ENCODE measurements at places on chromosomes 7 and 10.

DNA sequence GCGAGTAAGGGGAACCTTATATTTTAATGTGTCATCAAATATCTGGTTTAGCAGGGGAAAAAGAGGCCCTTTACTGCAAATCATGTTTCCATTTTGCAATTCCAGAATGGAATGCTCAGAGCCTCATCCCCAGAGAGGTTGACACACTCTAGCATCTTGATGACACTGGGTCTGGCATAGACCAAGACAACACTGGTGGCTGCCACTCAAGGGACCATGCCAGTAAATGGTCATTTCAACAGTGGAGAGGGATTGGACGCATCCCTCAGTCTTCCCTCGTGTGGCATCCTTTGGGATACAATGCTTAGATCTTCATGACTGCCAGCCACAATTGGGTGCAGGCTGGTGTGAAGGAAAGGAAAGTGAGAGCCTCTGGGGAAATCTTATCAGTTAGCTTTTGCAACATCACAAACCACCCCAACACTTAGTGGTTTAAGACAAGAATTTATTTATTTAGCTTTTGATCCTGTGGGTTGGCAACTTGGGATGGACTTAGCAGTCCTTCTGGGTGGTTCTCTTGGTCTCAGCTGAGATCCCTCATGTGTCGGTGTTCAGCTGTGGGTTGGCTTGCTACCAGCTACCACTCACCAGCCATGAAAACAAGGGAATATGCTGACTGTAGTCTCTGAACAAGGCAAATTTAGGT lies 21.6 kb downstream of the TACC2 start:
- no peak for DNase-seq

DNA sequence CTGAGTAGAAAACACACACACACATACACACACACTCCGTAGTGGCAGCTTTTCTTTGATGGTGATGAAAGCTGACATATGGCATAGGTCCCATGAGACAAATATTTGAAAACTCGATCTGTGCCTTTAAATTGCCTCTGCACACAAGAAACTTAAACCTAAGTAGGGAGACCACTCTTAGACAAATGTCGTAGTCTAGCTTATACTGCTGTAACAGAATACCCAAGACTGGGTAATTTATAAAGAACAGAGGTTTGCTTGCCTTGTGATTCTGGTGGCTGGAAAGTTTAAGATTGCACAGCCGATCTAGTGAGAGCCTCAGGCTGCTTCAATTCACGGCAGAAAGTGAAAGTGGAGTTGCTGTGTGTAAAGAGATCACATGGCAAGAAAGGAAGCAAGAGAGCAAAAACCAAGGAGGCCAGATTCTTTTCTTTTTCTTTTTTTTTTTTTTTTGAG lies 489.4 kb upstream of the SORCS1 start:
- no peak for DNase-seq

DNA sequence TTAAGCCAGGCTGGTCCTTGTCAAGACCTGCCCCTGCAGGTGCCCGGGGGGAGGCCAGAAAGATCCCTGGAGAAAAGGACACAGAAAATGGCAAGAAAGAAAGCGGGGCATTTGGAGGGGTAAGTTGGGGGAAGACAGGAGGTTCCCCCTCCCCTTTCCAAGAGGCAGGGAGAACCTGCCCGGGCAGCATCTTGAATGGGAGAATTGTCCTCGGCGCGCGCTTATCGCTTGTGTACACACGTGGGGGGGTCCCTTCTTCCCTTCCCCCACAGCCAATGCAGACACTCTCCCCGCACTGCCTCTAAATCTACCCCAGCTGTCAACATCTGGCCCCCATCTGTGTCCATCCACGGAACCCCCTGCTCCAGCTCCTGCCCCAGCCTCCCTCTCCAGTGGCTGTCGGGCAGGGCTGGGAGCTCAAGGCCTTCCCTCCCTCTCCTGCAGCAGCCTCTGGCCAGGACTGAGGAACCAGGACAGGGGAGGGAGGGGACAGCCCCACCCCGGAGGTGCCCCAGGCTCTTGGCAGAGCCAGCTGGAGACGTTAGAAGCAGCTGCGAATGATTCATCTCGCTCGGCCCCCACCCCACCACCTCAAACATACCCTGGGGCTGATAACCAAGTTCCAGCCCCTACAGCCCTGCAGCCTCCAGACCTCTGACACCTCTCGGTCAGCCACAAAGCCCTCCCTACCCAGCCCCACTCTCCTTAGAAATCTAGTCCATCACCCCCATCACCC lies 25.3 kb downstream of the EPHB4 start:
- no peak for DNase-seq

DNA sequence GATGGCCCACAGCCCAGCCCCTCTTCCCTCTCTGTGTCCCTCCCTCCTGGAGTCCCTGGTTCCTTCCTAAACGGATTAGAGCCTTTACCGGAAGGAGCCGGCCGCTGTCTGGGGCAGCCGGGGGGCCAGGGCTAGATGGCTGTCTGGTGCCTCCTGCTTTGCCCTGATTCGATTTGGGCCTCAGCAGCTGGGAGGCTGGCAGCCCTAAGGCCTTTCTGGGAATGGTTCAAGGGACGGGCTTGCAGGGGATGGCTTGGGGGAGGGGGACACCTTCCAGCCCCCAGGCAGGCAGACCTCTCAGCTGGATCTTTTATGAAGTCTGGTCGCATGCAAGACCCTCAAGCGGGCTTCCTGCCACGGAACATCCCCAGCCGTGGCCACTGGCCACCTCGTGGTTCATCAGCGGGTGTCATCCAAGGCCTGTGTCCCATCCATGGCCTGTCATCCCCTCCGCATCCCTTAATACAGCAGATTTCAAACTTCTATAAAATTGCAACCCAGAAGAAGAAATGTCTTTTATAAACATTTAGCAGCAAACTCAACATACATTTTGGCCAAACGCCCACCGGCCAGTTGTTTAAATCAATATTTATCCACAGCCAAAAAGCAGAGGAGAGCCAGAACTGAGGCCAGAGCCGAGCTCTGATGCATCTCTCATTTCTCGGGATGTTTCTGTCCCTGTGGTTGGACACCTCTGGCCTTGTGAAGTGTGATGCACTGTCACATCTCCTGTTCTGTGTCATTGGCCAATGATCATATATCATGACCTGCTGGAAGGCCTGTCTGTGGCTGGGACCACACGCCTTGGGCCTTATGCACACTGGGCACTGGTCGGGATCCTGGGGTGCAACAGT lies 52.0 kb downstream of the GTF2IRD1 start:
- no peak for DNase-seq

GRCh38 chr7:39720586-39720985 lies 97.2 kb downstream of the RALA start:
- DNase-seq = no peak

GRCh38 chr10:5404208-5405041 lies at the start of gene TUBAL3:
Gene TUBAL3 (minus strand): TSS chr10:5404828. CDS start chr10:5404792, 36 bp downstream.
- DNase-seq = no peak

DNA sequence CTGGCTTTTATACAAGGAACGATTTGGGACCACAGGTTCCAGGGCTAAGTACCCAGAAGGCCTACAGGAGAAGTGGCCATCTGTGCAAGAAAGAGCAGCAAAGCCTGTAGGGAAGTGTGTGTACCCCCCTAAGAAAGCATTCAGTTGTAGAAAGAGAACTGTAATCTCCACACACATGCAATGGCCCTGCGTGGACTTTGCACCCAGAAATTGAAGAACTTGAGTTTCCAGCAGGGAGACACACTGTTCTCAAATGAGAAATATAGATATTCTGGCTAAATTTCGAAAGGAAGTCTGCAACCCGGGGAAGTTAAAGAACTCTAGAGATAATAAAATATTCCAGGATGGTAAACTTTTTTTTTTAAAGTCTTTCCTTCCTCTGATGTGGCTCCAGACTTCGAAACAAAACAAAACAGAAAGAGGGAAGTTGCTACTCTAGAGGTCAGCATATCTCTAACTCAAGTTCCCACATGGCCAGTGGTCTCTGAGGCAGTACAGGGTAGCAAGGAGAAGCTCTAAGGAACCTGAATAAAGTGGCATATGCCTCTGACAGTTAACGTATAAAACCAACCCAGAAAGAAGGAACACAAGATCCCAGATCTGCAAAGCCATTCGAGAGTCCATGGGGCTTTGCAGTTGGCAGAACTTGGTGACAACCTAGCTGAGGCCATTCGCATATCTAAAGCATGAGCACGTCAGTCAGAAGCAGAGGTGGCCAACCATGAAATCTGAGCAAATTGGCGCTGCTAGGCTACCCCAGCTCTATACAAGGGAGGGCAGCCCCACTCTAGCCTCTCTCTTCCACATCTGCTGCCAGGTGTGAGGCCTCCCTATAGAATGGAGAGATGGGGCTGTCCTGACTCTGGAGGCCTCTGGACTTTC lies 56.6 kb downstream of the ELMO1 start:
- no peak for DNase-seq

DNA sequence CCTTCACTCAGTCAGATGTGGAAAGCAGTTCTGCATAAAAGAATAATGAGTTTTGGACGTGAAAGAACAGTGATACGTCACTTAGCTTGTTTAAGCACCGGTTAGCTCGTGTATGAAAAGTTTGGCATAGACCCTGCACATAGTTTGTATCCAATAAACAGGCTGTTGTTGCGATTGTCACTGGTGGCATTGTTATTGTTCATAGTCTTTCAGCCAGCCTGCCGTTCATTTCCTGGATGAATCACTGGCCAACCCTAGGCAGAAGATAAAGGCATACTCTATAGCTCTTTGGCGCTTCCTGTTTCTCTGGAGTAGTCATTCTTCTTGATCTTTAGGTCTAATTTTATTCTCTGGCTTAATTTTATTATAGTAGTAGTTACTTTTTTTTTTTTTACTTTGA lies 57.8 kb upstream of the ANKRD30A start:
- DNase-seq = no peak

All from activated CD8-positive, alpha-beta memory T cell treated with anti-CD3 and anti-CD28 coated beads for 24 hours (primary cell).